ENCODE measurements at places on chromosomes 16 and 17.

- peak; percentile 82 for DNase-seq
These were observed 1.2 kb upstream of the HEXIM1 start for GRCh38 chr17:45146890-45147580.

DNA sequence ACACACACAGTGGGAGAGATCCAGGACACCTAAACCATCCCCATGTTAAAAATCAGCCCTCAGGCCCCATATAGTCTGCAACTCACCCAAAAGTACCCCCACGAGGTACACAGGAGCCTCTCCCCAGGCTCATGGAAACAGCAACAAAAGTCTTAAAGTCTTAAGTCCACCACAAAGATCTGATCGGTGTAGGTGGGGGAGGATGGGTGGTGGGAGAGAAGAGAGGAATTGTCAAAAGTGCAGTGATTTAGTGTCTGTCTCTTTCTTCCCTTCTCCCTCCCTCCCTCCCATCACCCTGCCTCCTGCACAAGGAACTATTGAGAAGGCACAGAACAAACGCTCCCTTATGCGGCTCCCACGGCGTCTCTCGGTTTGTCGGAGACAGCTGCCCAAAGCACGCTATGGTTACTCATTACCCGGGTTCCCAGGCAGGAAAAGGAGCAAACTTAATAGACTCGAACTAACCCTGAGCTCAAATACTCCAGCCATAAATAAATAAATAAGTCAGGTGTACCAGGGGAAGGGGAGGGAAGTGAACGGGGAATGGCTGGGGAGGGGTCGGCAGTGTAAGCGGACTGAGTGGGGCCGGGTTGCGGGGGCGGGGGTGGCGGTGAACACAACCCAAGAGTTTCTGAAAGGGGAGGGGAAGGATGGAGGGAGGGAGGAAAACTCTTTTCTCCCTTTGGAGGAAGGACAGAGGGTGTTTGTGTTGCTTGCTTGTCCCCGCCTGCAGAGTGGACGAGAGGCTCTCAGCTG is 477.4 kb downstream of the SLC39A11 start:
- DNase-seq: peak; percentile 74

- DNase-seq: peak; percentile 48
These were observed 203.9 kb downstream of the CEP112 start for GRCh38 chr17:65987988-65988387.

DNA sequence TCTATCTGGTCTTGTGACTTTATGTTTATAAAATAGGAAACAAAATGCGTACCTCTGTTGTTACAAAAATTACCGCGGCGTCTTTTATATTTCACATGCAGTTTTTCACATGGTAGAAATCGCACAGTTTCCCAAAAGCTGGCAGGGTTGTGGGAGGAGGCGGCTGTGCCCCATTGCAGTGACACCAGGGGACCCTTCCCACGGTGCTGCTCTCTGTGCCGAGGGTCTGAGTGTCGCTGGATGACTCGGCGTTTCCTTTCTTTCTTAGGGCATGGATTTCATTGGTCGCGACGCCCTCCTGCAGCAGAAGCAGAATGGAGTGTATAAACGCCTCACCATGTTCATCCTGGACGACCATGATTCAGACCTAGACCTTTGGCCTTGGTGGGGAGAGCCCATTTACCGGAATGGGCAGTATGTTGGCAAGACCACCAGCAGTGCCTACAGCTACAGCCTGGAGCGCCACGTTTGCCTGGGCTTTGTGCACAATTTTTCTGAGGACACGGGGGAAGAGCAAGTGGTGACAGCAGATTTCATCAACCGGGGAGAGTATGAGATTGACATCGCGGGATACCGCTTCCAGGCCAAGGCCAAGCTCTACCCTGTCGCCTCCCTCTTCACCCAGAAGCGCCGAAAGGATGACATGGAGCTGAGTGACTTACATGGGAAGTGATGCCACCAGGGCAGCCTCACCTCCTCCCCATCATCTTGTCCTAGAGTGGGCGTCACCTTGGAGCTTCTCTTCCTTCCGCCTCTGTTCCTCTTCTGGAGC is 17.2 kb upstream of the CLEC18C start:
- no peak for DNase-seq

DNA sequence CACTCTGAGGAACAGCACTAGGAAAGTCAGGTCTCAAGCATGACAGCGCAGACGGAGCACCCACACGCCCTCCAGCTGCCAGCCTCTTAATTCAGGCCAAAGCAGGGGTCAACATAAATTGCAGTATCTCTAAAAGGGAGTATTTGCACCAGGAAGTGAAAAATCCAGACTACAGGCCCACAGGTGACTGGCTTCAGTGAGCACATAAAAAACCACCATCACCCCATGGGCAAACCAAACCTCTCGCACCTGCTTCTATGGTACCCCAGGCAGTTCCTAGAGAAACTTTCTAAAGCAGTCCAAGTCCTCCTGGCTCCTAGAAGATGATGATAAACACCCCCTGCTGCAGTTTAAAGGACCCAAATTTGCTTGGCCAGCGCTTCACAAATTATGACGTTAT is 129.8 kb downstream of the ZNF423 start:
- DNase-seq: no peak

- no peak for DNase-seq
These were observed 16.6 kb upstream of the INPP5K start for GRCh38 chr17:1532836-1533602.

- no peak for DNase-seq
These were observed 6.4 kb downstream of the DOC2A start for GRCh38 chr16:30004424-30004776.

DNA sequence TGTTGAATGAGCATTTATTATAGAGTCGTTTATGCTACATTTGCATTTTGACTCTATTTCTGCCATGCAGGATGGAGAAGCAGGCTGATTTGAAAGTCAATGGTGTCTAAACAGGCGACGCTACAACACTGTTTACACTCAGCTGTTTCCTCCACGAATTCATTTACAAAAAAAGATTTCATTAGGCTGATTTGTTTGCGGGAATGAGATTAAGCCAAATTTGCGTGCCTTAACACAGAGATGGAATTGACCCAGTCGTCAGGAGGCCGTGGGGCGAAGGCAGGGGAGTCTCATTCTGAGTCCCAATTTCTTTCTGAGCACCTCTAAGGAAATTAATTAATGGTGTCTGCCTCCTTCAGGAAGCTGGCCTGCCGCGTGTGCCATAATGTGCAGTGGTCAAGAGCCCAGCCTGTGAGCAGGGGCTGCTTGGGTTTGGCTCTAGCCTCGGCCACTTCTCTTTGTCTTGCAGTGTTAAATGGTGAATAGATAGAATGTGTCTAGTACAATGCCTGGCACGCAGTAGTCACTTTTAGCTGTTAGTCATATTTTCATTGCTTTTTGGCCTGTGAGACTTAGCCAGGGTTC is 88.6 kb upstream of the NKD1 start:
- no peak for DNase-seq

- DNase-seq: no peak
These were observed 8.5 kb upstream of the CRHR1 start for GRCh38 chr17:45775576-45776011.

DNA sequence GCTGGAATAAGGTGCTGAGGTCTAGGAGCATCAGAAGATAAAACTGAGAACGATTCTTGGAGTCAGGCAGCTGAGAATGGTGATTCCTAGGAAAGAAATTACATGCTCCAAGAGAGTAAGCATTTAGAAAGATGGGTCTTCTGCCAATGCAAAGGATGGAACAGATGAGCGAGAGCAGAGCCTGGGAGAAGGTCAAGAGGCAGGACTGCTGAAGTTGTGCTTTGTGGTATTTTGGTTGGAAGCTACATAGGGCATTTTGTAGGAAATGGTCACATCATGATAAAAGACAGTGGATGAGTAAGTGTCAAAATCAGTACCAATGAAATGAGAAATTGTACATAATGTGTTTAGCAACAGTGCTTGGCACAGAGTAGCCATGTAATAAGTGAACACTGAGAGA is 1.4 kb upstream of the CRYM start:
- no peak for DNase-seq

GRCh38 chr17:50289991-50290702 is 15.9 kb downstream of the TMEM92 start:
- peak; percentile 100 for DNase-seq

GRCh38 chr17:1109606-1110540 is 69.9 kb downstream of the ABR start:
- no peak for DNase-seq
